ENCODE measurements at places on chromosomes 1 and 21. TPM values are rescaled to one million over a fixed set of nuclear protein-coding genes. Genes with fewer than 3 reads are reported as not detected.

NOS1AP gene
- 0.94 TPM for total RNA-seq

LMX1A gene
- not detected for total RNA-seq

DIO1 gene
- not detected for total RNA-seq

ZBED6 gene
- 34.1 TPM for total RNA-seq

EPHB2 gene
- total RNA-seq = 7.5 TPM

ETNK2 gene
- total RNA-seq = 9.7 TPM

SARS1 gene
- total RNA-seq = 355 TPM

PLA2G2C gene
- total RNA-seq = not detected

MYBPH gene
- not detected for total RNA-seq

All from astrocyte (in vitro differentiated cells and primary cell).